ENCODE measurements at places on chromosomes 7 and 10.

- no peak for DNase-seq
These were observed 951.6 kb downstream of the CCSER2 start for GRCh38 chr10:85280014-85280413.

DNA sequence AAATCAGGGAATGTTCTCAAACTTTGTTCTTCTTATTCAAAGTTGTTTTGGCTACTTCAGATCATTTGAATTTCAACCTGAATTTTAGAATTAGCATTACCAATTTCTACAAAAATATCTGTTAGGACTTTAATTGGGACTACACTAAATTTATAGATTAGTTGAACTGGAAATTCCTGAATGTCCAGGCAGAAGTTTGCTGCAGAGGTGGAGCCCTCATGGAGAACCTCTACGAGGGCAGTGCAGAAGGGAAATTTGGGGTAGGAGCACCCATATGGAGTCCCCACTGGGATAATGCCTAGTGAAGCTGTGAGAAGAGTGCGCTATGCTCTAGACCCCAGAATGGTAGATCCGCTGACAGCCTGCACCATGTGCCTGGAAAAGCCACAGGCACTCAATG is 22.8 kb upstream of the AGMO start:
- no peak for DNase-seq

- no peak for DNase-seq
These were observed 17.5 kb upstream of the CPVL start for GRCh38 chr7:29163854-29164253.

DNA sequence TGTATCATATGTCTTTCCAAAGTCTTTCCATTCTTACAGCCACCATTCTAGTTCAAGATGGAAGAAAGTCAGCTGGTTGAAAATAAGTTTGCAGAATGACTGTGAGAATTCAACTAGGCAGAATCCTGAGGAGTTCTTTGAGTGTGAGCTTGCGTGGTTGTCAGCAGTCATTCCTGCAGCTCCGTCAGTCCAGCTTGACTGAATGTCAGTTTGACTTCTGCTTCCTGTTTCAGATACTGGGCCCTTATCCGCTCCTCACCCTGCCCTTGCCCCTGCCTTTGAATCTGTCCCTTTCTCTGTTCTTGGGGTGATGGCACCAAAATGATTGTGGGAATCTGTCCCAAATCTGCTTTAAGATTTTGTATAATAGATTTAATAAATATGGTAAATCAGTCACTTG is 27.8 kb downstream of the SLC26A5 start:
- no peak for DNase-seq

DNA sequence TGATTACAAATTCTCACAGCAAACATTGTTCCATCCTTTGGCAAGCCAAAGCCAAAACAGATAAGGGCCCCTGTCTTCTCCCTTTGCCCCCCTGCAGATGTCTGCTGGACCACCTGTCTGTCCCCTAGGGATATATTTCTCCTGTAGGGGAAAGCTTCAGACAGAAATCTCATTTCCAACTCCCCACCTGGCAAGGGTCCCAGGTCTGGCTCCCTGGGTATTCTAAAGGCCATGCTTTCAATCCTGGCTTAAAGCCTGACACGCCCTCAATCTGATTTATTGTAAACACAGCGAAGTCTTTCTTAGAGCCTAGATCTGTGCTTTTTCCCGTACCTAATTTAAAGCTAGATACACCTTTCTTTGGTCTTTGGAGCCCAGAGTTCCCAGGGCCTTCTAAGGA is 66.1 kb downstream of the KCNMA1 start:
- DNase-seq: no peak

DNA sequence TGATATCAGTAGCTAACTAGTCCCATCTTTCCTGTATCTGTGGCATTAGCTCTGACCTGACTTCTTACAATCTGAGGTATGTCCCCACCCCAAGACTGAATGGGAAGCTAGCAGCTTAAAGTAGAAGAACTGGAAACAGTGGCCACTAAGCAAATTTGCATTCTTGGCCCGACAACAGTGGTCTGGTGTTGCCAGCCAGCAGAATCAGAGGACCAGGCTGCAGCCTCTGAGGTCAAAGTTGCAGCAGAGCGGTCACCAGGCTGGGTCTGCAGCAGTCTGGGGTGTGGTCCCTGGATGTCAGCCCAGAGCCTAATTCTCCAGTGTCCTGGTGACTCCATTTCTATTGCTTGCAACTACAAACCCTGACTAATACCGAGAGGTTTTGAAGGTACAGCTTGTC is 26.3 kb downstream of the FAM107B start:
- no peak for DNase-seq

DNA sequence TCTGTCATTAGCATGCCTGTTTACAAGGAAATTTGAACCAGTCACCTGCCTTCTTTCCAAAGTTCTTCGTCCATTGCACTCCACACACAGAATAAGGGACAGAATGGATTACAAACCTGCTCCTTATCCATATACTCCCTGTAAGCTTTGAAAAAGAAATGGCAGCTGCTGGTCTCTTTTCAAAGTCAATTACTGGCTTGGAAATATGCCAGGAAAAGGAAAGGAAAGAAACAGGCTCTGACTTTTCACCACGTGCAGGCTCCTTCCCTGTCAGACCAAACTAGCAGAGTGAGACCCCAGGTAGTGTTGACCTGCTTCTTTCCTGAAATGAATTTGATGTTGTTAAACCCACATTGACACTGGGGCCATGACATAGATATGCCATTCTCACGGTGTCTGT is 84.5 kb downstream of the LHFPL3 start:
- no peak for DNase-seq

DNA sequence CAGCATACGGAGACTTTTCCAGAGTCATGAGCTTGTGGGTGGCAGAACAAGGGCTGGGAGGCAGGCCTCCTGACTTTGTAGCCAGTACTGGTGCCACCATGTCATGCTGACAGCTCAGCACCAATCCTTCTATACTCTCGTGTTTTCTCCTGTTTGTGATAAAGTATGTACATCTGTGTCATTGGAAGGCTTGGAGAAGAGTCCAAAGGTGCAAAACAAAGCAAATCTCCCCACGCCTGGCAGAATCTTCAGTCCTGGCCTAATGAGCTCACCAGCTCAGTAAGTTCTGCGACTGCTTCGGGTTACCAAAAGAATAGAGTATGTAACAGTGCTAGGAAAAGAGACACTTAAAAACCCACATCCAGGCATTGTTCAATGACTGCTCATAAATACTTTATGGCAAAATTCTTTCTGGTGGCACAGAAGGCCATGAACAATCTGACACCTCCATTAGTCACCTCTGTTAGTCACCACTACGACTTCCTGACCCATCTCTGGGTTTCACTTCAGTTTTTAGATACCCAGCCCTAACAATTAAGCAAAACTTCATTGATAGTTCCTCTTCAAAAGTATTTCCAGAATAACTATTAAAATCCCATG is 24.5 kb downstream of the STEAP1 start:
- DNase-seq: peak; percentile 59

DNA sequence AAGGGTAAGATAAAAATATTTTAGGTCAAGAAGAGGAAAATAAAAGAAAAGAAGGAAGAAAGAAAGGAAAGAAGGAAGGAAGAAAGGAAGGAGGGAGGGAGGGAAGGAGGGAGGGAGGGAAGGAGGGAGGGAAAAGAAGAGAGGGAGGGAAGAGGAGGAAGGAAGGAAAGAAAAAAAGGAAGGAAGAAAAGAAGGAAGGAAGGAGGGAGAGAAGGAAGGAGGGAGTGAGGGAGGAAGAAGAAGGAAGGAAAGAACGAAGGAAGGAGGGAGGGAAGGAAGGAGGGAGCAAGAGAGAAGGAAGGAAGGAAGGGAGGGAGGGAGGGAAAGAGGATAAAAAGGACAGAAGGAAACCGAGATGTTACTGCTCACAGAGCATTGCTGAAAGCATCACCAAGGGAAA is 209.5 kb upstream of the PITRM1 start:
- DNase-seq: no peak

DNA sequence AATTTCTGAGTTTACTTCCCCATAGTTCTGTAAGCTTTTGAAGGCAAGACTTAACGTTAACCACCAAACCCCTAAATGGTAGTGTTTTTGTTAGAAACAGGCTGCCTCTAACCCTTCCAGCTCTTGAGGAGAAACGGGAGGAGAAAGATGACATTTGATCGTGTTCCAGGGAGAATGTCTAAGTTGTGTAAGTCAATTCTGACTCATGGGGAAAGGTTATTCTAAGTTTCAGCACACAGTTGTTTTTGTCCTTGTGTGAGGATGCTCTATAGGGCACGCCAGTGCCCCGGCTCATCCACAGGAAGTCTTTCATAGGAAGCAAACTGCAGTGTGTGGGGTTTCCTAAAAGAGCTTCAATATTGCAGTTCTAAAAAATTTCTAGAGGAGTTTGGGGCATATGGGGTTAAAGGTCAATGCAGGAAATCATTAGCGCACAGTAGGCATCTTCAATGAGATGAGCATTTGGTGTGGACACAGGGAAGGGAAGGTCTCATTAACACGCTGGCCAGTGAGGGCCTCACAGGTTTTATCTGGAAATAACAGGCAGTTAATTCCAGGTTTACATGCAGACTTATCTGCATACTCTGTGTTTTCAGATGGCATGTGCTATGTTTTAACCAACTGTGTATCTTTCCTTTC is 638.2 kb upstream of the IGFBP3 start:
- peak; percentile 62 for DNase-seq

DNA sequence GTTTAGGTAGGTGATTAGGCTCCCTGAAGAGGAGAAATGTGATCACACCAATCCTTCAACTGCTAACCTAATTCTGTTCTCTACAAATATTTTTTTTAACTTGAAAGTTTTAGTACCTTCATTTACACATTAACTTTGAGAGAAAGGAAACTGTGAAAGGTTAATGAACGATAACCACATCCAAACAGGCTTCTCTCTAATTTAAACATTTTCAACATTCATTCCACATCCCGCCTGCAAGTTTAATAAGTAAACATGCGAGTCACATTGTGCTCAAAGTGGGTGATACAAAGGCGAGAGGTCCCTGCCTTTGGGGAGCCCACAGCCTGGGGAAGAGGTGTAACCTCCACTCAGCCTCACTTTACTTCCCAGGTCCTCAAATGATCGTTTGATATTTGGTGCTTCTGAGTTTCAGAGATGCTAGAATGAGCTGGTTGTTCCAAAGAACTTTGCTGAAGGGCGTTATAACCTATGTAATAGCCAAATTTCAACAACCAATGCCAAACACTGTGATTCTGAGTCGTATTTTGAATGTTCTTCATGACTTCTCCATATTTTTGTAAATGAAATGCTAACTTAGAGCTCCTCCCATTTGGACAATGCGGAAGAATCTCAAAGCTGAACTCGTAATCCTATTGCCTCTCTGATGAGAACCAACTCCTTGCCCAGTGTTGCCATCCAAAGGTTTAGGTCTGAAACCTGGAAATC is 47.5 kb downstream of the DENND2A start:
- DNase-seq: no peak

- DNase-seq: peak; percentile 55
These were observed 10.2 kb upstream of the SLC25A28 start for GRCh38 chr10:99630433-99630832.

GRCh38 chr7:2512179-2512661 is 7.4 kb upstream of the LFNG start:
- peak; percentile 76 for DNase-seq

DNA sequence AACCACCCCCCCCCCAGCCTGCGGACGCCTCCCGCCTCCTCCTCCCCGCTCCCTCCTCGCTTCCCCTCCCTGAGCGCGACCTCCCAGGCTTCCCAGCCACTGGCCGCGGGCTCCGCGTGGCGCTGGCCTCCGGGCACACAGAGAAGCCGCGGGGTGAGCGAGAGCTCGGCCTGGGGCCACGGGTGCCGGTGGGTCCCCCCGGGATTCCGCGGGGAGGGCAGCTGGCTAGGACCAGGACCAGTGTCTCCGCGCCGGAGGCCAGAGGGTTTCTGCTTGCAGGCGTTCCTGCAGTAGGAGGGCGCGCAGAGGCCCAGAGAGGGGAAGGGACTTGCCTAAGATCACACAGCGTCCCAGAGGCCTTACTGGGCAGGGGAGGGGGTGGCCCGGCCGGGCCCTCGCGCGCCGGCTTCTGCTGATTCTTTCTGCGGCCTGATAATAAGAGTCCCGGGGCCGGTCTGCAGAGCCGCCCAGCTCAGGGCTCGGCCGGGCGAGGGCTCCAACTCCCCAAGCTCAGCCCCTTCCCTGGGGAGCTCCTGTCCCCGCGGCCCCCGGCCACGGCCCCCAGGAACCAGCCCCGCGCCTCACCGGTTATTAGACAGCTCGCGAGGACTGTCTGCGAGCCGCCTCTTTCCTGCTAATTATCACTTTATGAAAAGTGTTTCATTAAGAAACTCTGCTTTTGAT is 10.1 kb downstream of the UNCX start:
- DNase-seq: no peak

DNA sequence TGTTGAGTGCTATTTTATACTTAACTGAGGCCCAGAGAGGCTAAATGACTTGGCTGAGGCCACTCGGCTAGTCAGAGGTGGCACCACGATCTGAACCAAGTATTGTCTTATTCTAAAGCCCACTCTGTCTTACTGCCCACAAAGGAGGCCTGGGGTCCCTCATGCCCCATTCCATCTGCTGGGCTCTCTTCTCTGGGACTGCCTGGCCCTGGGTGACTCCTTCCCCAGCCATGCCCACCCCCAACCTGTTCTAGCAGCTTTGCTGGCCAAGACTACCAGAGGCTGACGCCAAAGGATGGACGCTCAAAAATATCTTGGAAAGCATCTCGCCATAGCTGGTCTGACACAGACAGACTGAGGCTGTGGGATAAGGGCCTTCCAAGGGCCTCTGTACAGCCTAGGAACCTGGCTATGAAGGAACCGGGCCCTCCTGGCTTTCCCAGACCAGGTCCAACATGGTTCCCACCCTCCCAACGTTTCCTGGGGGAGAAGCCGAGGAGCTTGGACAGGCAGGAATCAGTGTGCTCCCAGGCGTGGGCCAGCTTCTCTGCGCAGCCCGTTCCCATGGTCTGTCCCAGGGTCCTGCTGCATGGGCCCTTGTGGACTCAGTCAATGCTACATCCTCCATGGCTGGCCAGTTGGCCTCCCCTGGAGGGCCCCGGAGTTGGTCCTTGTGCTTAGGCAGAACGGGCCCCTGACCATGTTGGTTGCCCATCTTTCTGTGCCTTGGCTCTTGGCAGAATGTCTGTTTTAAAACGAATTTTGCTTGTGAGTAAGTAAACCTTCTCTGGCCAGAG is 11.7 kb downstream of the HSPA12A start:
- no peak for DNase-seq

DNA sequence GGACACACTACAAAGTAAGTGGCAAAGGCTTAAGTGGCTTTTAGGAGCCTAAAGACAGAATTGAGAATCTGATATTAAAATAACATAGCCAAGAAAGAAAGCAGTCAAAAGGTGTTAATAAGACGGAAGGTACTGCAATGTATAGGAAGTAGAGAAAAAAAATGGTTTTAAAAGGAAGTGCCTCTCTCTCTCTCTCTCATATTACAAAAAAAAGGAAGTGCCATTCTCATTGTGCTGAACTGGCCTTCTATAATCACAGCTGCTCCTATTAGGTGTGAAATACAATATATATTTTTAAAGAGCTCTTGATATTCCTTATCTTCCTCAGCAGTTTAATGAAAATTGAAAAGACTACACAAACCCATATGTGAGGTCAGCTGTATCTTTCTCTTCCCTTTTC is 199.4 kb upstream of the NPVF start:
- no peak for DNase-seq

GRCh38 chr7:40105879-40106473 is 28.4 kb downstream of the MPLKIP start:
- no peak for DNase-seq
